Jurkat, Clone E6-1 (cell line): ENCODE measurements at places on chromosomes 7 and 10.

- DNase-seq = no peak
These were observed 62.3 kb downstream of the NPSR1 start for GRCh38 chr7:34720289-34720688.

- no peak for DNase-seq
These were observed 40.4 kb downstream of the PDIA4 start for GRCh38 chr7:148987751-148988512.

DNA sequence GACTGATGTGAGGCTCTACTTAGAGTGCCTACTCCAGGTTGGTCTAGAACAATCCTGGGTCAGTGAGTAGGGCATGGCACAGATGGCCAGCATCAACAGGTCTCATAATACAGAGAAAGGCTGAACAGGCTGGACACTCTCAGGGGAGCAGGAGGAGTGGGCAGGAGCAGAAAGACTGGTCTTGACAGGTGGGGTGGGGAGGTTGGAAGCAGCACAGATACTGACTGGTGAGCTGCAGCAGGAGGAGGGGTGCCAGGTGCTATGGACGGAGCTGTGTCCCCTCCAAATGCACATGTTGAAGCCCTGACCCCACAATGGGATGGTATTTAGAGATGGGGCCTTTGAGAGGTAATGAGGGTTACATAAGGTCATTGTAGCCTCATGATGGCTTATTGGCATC, 190.4 kb upstream of the PLXNA4 start:
- DNase-seq = no peak

DNA sequence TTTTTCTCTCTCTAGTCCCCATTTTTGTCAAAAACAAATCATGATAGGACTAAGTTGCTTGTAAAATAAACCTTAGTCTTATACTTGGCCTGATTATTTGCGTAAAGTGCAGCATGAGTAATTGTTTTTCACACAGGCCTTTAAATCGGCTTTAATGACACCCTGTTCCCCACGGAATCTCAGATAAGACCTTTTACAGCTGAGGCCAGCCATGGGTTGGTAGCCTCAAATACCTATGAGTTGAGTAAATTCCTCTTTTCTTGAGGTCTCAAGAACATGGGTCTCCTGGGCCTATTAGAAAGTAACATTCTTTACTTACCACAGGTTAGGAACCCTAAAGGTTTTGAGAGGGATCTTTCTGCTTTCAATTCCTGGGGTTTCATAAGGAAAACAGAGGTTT, 761.0 kb upstream of the PHF14 start:
- no peak for DNase-seq

DNA sequence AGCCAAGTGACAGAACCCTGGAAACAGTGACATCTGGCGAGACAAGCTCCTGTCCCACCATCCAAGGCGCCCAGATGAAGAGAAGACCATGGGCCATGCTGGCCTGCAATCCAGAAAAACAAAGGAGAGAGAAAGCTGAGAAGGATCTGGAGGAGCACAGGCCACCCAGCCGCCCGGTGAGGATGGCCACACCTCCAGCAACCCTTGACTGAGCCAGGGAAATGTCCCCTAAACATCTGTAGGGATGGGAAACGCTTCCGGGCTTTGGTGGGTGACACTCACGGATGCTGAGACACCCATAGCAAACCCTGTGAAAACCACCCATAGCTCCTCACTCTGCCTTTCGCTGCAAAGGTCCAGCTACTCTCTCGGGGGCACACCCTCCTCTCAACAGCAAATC, 32.0 kb downstream of the TCERG1L start:
- no peak for DNase-seq
